ENCODE measurements at places on chromosomes 2 and 18. TPM values are rescaled to one million over a fixed set of nuclear protein-coding genes. Genes with fewer than 3 reads are reported as not detected.

GREB1L gene
- not detected for total RNA-seq

GRCh38 chr2:118046634-118047210 lies 32.9 kb upstream of the CCDC93 start:
- no peak overlapping the region for H3K4me3 ChIP-seq
- H3K4me1 ChIP-seq: peaks cover 5% of the 10 kb centered on the region
- peaks cover 49% of the 10 kb centered on the region for H3K27me3 ChIP-seq
- no peak for DNase-seq

GRCh38 chr2:126662621-126663020 lies 6.7 kb downstream of the GYPC start:
- H3K4me1 ChIP-seq: peaks cover 75% of the 10 kb centered on the region
- H3K4me3 ChIP-seq: peak overlapping the region; percentile 71
- no peaks in the 10 kb centered on the region for H3K27me3 ChIP-seq
- peaks cover 30% of the 10 kb centered on the region for H3K36me3 ChIP-seq

LBX2 gene
- 1.3 TPM for total RNA-seq

- no peak overlapping the region for H3K4me3 ChIP-seq
- peaks cover 37% of the 10 kb centered on the region for H3K27me3 ChIP-seq
Measured at GRCh38 chr18:72868585-72869225, 918 bp upstream of the NETO1 start.

GRCh38 chr2:144078802-144079724 lies 440.9 kb downstream of the ZEB2 start:
- H3K27ac ChIP-seq: no peak overlapping the region
- DNase-seq: no peak
- peaks cover 2% of the 10 kb centered on the region for H3K36me3 ChIP-seq

DNA sequence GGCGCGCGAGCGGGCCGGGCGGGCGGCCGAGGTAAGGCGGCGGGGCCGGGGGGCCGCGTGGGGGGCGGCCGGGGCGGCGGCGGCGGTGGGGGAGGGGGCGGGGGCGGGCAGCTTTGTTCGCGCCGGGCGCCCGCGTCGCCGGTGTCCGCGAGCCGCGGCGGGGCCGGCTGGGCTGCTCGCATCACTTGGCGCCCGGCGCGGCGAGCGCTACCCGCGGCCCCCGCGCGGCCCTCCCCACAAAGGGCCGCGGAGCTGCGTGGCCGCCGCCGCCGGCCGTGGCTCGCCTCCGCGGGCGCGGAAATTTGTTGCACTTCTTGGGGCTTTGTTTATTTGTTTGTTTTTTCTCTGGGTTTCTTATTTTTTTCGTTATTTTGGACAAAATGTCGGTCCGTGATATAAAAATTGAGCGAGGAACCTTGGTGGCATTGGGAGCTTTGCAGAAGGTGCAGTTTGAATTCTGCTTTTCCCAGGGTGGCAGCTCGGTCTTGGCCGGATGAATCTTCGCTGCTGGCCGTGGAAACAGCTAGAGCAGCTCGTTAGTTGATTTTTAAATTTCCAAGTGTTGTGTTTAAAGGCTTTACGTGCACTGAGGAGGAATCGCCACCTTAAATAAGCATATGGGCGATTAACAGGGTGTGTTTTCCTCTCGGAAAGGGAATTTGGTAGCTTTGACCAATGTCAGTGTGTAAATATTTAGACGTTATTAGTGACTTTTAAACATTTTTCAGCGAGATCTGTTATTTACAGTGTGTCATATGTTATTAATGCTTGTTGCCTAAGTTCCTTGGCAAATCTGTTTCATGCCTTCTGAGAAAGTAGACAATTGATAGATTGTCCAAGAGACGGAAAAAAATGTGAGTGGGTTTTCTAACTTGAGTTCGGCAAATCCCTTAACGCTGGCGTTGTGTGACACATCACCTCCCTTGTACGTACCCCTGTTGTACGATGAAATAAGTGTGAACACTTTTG lies 822 bp downstream of the UBE2E3 start:
- H3K27me3 ChIP-seq: peaks cover 20% of the 10 kb centered on the region
- no peak for DNase-seq
- peaks cover 3% of the 10 kb centered on the region for H3K36me3 ChIP-seq
- peaks cover 37% of the 10 kb centered on the region for H3K4me1 ChIP-seq
- H3K4me3 ChIP-seq: peak overlapping the region; percentile 97
- H3K27ac ChIP-seq: peak overlapping the region; percentile 95

SCYGR4 gene
- total RNA-seq: not detected
